Gastroesophageal sphincter (tissue), 4 donors: ENCODE measurements at places on chromosomes 4 and X. TPM values are rescaled to one million over a fixed set of nuclear protein-coding genes. Genes with fewer than 3 reads are reported as not detected.
A peak's percentile ranks its signal among the peaks of the same experiment; 100 is the strongest.

Gene SYTL5
- total RNA-seq = not detected

Gene SSX1
- not detected for total RNA-seq

GRCh38 chr4:119172223-119172622, 36.6 kb downstream of the MYOZ2 start:
- ATAC-seq = no peak

- peak; percentile 67 for ATAC-seq
These were observed 115.1 kb downstream of the PPP3CA start for GRCh38 chr4:101232074-101232776.

DNA sequence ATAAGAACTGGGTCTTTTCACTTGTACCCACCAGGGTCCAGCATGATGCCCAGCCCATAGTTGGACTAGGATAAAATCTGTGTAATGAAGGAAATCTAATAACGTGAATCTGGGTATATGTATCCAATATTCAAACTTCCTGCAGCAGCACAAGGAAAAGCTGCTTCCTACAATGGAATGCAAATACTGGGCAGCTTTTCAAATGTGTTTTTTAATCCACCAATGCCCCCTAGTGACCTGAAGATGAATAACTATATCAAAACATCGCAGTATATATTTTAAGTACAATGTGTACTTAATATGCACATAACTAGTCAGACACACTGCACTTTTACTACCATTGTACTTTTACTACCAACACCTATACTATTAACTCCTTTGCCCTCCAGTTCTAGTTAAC, 5.3 kb downstream of the APOO start:
- peak; percentile 49 for ATAC-seq

- no peak for ATAC-seq
These were observed 31.4 kb downstream of the EXOC1 start for GRCh38 chr4:55884851-55885219.

DNA sequence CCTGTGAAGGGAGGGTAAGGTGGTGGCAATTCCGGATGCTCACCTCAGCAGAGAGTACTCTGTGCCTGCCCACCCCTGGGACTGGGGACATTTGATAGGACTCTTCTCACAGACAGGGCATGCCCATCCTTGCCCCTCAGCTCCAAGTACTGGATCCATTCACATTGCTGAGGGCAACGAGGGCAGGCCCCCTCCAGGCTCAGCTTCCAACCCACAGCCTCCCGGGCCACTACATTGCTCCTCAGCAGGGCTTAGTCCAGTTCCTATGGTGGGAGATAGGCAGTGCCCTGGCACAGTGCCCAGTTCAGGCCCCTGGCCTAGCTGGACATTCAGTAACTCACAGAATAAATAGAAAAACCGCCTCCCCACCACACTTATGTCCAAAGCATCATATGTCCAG, 15.1 kb upstream of the VSIG4 start:
- ATAC-seq = no peak
